COLO829 (cell line): ENCODE measurements at places on chromosomes 1 and 21.

- no peak for DNase-seq
These were observed 52.5 kb downstream of the POU2F1 start for GRCh38 chr1:167273027-167273800.

DNA sequence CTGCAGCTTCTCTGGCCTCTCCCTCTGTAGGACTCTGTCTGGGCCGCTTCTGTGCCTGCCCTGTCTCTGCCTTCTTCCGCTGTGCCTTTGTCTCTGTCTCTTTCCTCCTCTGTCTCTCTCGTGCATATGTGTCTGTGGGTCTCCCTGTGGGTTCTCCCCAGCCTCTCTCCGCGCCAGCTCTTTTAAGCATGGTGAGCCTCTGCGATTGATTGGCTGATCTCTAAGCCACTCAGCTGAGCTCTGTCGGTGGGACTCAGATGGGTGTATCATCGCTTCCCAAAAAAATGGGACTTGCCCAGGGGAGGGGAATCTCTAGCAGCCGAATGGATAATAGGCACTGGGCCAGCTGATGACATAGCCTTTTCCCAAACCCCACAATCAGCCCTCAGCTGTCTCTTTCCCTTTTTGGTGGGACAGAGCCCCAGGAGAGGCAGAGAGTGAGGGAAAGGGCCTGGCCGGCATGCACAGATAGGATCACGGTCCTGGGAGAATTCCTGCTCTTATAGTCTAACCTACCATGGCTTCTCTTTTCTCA is at the start of gene ADAMTS4:
Gene ADAMTS4 (minus strand): TSS at position 158 of the 535 bp plus-strand sequence. CDS start 427 bp downstream, outside the sequence.
- no peak for DNase-seq

GRCh38 chr1:55399346-55399745 is 184.2 kb upstream of the USP24 start:
- no peak for DNase-seq

GRCh38 chr1:211742272-211742671 is 66.9 kb upstream of the NEK2 start:
- no peak for DNase-seq

- DNase-seq, result peak; percentile 72
These were observed 4.8 kb upstream of the HEATR1 start for GRCh38 chr1:236608930-236609726.

GRCh38 chr1:108627256-108627655 is 33.6 kb downstream of the HENMT1 start:
- no peak for DNase-seq

- no peak for DNase-seq
These were observed 118.9 kb upstream of the SYT6 start for GRCh38 chr1:114272593-114272992.

DNA sequence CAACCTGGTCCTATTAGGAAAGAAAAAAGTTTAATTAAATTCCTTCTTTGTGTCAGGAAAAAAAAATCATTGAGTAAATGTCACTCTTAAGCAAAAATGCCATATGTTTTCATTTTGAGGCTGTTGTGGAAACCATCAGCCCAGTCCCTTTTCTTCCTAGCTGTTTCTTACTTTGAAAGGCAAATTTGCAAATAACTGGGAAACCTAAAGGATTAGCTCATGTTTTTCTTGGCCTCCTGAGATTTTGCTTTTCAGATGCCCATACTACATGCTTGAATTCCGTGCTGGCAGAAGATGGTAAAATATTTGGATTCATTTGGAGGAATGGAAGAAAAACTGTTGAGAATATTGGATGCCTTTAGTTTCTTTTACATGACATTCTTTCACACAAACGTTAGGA is 182.1 kb upstream of the ADAMTS5 start:
- DNase-seq, result no peak

GRCh38 chr1:30034627-30035521 is 688.5 kb downstream of the MATN1 start:
- DNase-seq, result no peak

- DNase-seq, result no peak
These were observed 33.5 kb downstream of the NIBAN1 start for GRCh38 chr1:184940694-184941409.

GRCh38 chr1:23282957-23283356 is 61.1 kb downstream of the HNRNPR start:
- DNase-seq, result peak; percentile 20

- peak; percentile 83 for DNase-seq
These were observed 6.9 kb upstream of the DNAH14 start for GRCh38 chr1:224922404-224923164.

DNA sequence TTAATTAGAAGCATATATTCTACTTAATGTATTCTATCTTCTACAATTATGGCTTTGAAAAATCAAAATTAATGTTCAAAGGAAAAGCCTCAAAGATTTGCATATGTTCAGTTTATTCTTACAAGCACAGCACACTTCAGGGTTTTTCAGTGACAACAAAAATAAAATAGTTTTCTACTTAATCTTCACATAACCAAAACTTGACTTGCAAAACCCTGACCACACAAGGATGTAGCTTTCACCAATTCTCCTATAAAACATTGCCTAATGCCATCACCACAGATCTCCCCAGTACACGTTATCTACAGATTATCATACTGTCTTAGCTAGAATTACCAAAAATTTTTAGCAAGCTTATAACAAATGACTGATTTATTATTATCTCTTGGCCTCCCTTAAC is 23.3 kb downstream of the LPAR3 start:
- no peak for DNase-seq

DNA sequence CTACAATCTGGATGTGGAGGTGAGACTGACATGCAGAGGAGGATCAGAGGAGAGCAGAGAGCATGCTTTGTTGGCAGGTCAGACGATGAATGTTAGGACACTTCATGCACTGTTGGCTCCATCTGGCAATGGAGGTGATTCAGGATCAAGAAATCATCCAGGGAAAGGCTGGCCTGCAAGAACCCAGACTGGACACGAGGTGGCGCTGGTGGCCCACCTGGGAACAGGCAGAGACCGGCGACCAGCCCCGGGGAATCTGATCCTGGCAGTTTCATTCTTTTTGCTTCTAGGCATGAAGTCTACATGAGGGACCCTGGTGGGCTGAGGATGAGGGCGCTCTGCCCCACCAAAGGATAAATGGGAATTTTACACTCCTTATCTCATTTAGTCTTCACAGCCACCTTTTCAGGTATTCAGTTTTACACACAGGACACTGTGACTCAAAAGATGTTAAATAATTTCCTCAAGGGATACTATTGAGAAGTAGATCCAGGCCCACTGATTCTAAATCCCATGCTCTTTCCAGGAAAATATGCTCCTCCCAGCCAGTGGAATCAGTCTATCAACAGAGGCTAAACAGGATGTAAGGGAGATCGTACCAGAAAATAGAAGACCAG is 26.2 kb upstream of the SCMH1 start:
- DNase-seq, result peak; percentile 81

DNA sequence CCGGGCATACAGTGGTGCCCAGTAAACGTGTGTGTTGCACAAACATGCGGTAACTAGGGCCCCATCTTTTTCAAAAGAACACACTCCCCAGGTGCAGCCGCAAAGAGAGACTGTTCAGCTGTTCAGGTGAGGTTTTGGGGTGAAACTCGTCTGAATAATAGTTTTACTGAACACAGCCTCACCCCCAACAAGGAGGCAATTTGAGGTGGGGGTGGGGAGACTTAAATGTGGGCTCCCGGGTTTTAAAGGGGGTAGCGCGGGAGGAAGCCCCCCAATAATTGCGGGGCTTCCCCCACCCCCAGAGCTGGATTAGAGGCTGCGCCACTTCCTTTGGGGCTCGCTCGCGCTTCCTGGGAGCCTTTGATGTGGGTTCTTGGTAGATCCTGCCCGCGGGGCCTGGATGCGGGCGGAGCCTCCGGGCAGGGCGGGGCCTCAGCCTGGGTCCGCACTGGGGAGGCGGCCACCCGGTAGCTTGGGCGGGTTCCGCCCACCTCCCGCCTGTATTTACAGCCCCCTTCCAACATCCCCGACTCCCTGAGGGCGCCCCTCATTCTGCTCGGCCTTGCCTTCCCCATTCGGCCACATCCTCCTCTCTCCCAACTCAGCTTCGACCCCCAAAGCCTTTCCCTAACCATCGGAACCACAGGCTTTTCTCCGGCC is 6.4 kb upstream of the EPHA2 start:
- no peak for DNase-seq

GRCh38 chr1:111517469-111518225 is 14.2 kb upstream of the ADORA3 start:
- DNase-seq, result no peak

DNA sequence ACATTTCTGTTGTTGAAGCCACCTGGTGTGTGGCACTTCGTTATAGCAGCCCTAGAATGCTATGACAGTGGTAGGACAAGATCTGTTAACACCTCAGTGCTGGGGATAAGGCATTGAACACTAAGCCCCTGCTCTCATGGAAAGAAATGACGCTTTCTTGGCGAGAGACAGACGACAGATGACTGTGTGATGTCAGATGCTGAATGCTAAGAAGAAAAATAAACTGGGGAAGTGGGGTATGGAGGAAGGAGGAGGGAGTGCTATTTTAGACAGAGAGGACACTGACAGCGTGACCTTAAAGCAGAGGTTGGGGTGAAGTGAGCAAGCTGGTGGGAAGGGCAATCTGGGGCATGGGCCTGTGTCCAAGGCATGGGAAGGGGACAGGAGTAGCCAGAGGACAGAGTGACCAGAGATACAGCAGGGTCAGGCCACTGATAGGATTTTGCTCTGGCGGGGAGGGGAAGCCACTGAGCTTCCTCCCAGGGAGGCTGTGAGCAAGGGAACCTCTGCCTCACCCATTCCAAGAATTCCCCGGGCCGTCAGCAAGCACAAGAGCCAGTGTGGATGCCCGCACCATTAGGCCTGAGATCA is 15.2 kb downstream of the DOP1B start:
- no peak for DNase-seq

DNA sequence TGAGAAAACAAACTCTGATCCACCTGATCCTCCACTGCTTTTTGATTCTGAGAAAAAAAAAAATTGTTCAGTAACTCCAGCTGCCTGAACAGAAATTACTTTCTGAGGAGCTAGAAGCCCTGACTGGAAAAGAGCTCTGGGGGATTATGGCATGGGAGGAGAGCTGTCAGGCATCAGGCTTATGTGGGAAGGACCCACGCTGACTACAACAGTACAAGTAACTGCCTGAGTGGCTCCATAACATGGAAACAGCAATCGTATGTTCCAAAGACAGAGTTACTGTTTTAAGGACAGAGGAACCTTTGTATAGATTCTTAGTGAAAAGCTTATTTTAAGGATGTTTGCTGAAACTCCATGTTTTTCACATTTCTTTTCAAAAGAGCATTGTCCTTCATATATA is 1.2 kb upstream of the ANGPTL7 start:
- DNase-seq, result peak; percentile 87

- no peak for DNase-seq
These were observed 43.6 kb downstream of the DMRTB1 start for GRCh38 chr1:53502641-53503432.

DNA sequence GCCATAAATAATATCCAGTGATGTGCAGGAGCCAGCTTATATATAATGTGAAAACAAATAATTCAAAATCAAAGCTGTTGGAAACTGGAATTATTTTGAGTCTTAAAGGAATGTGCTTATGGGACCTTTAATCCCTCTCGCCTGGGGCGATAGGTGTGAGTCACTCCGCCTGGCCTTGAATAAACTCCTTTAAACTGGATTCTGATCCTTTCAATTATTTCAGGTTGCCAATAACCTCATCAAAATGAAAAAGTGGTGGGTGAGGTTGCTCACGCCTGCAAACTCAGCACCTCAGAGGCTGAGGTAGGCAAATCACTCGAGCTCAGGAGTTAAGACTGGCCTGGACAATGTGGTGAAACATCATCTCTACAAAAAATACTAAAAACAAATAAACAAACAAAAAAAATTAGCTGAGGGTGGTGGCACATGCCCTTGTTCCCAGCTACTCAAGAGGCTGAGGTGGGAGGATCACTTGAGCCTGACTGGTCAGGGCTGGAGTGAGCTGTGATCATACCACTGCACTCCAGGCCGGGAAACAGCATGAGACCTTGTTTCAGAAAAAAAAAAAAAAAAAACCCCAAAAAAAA is 11.4 kb upstream of the SLC2A5 start:
- DNase-seq, result no peak

DNA sequence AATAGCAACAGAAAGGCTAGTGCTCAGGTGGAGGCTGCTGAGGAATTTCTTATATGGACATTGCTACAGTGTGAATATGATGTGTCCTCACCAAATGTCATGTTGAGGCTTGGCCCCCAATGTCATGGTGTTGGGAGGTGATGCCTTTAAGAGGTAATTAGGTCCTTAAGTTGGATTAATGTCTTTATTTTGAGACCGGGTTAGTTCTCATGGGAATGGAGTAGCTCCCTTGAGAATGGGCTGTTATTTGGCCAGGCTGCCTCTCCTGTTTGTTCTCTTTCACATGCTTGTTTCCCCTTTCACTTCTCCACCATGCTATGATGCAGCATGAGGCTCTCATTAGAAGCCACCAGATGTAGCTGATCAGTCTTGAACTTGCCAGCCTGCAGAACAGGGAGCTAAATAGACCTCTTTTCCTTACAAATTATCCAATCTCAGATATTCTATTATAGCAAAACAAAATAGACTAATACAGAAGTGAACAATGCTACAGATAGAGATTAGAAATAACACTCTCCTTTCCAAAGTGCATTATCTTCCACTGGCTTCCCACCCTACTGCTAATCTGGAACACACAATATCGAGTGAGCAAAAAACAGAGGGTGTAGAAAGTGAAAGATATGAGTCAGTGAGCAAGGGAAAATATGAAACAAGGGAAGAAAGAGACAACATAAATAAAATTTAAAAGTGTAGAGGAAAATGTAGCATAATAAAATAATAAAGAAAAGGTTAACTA is 160.2 kb downstream of the NTMT2 start:
- no peak for DNase-seq

GRCh38 chr1:203549309-203549708 is 55.4 kb downstream of the OPTC start:
- DNase-seq, result no peak

DNA sequence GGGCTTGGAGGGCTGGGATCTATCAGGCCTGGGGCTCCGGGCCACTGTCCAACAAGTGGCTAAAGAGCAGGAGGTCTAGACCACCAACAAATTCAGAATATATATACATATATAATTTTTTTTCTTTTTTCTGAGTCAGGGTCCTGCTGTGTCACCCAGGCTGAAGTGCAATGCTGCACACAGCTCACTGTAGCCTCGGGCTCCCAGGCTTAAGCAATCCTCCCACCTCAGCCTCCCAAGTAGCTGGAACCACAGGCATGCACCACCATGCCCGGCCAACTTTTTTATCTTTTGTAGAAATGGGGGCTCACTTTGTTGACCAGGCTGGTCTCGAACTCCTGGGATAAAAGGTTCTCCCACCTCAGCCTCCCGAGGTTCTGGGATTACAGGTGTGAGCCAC is 6.8 kb upstream of the LAPTM5 start:
- DNase-seq, result no peak

- no peak for DNase-seq
These were observed 52.2 kb downstream of the PLA2G4A start for GRCh38 chr1:186880982-186881381.
